ENCODE measurements at places on chromosomes 3 and 15.

GRCh38 chr15:98787936-98788757, 139.8 kb downstream of the IGF1R start:
- no peak for DNase-seq

GRCh38 chr3:168395551-168395950, 299.8 kb upstream of the GOLIM4 start:
- DNase-seq = no peak

- no peak for DNase-seq
These were observed 510.1 kb upstream of the CFAP20DC start for GRCh38 chr3:59559721-59560435.

- no peak for DNase-seq
These were observed 19.7 kb downstream of the BLOC1S6 start for GRCh38 chr15:45606841-45607240.

DNA sequence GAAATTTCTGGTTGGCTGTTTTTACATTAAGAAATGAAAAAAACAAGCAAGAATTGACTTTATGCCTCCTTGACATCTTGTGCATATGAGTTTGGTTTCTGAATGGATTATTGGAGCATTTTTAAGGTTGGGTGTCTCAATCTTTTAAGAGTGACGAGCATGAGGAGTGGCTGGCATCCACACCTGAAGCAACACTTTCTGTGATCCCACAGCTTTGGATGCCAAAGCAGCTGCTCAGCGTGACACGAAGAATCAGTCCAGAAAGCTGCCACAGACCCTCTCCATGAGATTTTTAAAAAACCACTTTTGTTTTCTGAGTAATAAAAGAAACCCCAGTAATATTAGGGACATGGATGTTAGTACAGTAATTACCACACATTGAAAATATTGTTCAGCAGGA, 154.5 kb downstream of the KLF13 start:
- DNase-seq = no peak

GRCh38 chr15:81255958-81256320, 59.3 kb downstream of the IL16 start:
- DNase-seq = no peak

DNA sequence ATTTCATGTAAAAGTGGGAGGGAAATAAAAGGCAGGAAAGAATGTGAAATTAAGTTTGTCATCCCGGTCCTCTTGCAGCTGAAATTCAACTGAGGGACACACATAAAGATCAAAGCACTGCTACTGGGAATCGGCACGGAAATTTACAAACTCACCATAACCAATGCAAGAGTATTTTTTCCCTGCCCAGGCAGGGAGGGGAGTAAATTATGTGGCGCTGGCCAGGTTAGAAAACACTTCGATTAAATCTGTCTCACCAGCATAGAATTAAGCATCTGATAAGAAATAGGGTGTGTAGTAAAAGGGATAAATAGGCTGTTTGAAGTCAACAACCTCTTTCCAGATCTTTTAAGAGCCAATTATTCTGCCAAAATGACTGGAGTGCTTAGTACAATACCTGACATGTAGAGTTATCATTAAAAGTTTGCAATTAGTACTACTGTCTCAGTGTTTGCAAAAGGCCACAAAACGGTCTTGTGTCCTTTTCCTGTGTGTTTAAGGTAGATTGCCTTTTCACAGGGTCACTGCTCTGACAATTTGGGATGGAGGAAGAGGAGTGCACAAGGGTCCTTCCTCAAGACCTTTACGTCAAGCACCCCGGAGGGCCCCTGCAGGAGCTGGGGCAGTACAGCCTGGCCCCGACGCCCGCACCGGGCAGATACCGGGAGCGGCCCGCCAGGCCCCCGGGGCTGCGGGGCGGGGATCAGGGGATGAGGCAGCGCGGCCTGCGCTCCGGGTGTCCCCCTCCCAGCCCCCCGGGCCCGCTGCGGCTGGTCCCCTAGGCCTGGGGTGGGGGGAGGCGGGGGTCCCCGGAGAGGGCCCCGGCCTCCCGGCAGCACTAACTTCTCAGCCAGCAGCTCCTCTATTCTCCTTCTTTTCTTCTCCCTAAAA, 651 bp downstream of the UBA3 start:
- no peak for DNase-seq

DNA sequence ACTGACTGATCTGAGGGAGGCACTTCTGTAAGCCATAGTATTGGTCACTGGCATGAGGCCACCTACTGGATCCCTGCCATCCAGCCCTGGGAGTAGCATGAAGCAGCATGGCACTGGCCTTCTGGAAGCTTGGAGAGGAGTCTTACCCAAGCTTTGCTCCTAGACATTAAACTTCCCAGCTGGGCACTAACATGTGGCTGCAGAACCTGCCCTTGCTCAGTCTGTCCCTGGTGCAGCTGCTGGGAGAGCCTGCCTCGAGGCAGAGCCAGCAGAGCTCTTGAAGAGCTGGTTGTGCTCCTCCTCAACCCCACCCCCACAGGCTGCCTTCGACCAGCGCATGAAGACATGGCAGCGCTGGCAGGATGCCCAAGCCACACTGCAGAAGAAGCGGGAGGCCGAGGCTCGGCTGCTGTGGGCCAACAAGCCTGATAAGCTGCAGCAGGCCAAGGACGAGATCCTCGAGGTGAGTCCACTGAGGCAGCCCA, 17.1 kb upstream of the SNX22 start:
- no peak for DNase-seq

DNA sequence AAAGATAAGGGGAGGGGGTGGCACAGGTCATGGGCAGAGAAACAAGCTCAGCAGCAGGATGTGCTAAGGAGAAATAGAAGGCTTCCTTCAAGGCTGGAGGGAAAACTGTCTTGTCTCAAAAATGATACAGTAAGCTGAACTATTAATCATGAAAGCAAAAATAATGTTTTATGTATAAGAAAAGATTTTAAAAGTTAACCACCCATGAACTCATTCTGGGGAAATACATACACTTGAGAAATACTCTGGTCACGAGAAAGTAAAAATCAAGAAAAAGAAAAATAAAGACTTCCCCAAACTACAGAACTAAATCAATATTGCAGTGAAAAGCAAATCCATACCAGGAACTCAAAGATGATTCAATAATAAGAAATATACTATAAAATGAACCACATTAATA, 80.7 kb downstream of the KLF13 start:
- DNase-seq = no peak

- DNase-seq = no peak
These were observed 83.2 kb upstream of the ATP10A start for GRCh38 chr15:25946241-25946805.

DNA sequence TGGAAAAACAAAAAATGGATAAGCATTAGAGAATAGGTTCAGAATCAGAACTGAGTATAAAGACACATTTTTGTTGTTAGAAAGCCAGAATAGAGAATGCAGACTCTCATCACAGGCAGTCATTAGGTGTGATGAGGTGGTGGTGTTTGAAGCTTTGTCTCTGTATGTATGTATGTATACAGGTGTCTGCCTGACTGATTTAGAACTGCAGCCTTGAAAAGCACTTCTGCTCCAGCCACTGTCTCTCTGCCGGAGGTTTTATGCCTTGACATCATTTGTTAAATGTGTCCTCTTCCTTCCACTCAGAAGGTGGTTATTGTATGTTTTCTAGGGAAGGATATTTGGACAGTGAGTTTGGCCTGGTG, 80.7 kb upstream of the ZBED2 start:
- no peak for DNase-seq

- DNase-seq = no peak
These were observed 41.5 kb downstream of the STRIT1 start for GRCh38 chr3:155252021-155252420.

DNA sequence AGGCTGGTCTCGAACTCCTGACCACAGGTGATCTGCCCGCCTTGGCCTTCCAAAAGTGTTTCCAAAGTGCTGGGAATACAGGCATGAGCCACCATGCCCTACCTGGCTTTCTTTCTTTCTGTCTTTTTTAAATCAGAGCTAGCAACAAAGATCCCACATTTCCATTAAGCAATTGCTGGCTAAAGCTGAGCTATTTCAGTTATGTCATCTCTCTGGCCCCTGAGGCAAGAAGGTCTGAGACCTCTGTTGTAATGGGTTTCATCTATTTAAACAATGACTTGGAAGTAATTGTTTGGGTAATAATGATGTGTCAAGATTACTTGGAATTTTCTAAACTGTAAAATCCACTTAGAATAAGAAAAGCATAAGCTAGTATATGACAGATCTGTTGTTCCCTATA, 30.2 kb upstream of the CRBN start:
- DNase-seq = no peak

DNA sequence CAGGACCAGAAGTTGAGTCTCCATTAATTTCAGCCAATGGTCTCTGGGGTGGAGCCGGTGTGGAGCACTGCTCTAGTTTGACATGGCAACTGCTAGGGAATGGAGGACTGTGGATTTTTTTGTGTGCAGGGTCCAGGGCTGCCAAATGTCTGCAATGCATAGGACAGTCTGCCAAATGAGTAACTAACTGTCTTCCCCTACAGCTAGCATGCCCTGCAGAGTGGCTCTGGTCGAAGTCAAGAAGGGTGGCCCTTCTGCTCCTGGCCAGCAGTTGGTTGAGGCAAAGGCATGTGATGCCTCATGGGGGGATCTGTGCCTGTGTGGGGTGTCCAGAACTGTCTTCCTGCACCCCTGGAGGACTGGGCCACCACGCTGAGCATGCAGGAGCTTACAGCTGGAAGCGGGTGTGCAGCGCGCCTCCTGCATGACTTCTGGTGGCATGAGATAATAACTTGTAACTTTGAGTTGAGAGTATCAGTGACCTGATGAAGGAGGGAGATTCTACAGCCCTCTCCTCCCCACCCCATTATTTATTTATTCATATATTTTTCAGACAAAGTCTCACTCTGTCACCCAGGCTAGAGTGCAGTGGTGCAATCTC, 4.6 kb downstream of the TPRA1 start:
- DNase-seq = no peak

DNA sequence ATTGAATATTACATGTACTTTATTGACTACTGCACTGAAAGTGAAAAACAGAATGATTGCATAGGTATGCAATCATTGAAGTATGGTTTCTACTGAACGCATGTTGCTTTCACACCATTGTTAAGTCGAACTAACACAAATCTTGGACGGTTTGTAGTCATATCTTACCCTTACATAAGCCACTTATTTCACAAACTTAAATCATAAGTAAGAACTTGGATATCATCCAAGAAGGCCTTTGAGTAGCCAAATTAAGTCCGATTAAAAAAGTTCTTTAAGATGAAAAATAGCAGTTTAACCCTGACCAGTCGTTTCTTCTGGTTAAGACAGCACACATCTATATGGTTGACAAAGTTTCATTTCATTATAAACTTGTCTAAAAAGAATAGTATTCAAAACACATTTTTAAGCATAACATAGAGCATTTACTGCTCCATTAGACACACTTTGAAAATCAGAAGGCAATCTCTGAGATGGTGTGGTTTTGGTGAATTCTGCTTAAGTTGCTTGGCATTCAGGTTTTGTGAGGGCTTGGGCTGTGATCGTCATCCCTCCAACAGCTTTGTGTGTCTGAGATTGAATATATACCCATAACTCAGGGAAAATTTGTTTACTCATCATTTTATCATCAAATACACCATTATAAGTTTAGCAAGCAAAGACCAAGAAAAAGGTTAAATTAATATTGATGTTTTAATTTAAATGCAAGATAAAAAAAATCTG, 92.2 kb downstream of the NFKBIZ start:
- no peak for DNase-seq

DNA sequence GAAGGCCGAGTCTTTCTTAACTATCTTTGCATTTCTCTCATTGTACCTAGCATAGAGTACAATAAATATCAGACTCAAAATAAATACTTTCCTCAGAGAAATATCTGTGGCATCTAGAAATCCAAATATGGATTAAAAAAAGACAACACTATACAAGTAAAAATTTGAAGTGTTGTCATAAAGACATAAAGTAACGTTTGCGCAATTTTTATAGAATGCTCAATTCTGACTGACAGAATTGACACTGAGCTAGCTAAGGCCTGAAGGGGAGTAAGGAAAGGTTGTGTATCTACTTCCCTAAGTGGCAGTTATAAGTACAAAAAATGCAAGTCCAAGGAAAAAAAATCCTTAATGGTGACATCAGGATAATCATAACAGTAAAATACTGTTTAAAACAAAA, 1.1 kb downstream of the SEC11A start:
- DNase-seq = no peak

DNA sequence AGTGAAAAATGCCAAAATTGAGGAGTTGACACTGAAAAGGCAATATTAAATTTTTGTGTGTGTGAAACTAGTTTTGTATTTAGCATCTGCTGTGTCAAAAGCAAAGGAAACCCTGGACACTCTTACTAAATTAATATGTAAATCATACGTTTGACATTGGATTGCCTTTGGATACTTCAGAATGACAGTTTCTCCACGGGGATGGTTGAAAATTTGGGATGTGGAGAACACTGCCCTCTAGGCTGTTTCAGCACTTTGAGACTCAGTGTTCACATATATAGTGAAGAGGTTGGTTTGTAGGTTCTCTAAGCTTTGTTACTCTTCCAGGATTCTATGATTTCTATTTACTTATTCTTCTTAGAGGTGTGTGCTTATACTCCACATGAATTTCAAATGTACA, 3.0 kb downstream of the ROBO2 start:
- DNase-seq = no peak

DNA sequence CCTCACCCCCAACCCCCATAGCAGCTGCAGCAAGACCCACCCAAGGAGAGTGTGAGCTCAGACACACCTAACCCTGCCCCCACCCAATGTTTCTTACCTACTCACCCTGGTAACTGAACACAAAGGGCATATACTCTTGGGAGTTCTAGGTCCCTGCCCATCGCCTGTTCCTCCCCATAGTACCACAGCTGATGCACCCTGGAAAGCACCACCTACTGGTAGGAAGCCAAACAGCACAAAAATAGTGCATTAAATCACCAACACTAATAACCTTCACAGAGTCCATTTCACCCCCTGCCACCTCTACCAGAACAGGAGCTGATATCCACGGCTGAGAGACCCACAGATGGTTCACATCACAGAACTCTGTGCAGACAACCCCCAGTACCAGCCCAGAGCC, 245.2 kb downstream of the EFHB start:
- DNase-seq = no peak

DNA sequence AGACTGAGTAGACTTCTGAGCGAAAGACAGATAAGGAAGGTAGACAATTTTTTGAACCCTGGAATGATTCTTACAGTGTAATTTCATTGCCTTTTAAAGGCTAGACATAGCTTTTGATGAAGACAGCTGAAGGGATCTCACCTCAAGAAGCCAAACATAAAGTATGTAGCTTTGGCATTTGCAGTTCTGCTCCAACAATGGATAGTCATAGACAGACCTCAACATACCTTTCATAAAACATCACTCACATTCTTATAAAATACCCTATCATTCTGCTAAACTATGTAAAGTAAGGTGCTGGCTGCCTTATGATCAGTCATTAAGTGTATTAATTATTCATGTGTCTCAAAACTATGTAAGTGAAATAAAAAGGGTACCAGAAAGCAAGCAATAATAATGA, 70.0 kb downstream of the UBE3A start:
- no peak for DNase-seq

DNA sequence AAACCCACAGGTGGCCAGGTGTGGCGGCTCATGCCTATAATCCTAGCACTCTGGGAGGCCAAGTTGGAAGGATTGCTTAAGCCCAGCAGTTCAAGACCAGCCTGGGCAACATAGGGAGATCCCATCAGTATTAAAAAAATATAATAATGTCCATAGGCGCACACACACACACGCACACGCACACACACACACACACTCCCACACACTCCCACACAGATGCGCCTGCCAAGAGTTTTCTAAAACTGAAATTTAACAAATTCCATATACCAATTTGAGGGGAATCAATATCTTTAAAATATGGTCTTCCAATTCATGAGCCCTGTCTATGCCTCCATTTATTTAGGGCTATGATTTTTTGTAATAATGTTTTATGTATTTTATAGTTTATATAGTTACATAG, 17.0 kb downstream of the SHISA5 start:
- no peak for DNase-seq

Measured in stimulated activated CD8-positive, alpha-beta memory T cell treated with anti-CD3 and anti-CD28 coated beads, Interleukin-7, amount 100 ng/mL, for 1 hour (primary cell).